ENCODE measurements at places on chromosomes 12 and 14. TPM values are rescaled to one million over a fixed set of nuclear protein-coding genes. Genes with fewer than 3 reads are reported as not detected.

DNA sequence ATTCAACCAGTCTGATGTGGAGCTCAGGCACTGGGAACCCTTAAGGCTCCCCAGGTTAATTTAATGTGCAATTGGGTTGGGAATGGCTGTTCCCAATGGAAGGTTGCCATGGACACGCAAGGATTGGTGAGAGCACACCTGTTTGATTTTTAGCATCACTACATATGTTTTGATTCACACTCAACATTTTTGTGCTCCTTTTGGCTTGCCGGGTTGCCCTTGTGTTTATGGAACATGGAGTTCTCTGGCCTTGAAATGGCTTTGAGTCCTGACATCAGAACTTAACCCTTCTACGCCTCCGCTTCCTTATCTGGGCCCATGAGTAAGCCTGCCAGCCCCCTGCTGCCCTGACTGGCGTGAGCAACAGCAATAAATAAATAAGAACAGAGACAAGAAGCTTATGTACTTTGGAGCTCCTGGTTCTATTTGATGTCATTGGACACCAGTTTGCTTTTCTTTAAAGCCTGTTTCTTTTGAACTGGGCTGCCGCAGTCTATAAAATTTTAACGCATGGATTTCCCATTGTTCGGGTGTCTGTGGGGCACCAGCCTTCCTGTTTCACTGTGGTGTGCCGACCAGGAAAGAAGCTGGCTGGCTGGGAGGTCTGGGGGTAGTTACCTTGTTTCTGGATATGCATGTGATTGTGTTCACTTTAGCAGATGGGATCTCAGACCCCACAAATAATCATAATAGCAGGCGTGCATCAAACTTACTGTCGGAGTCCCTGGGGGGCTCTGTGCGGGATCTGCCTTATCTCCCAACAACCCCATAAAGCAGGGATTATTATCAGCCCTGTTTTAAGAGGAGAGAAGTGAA lies 27.8 kb downstream of the TBX3 start:
- H3K27ac ChIP-seq: no peak overlapping the region
- no peak for DNase-seq
- no peak overlapping the region for H3K4me3 ChIP-seq
- H3K36me3 ChIP-seq: no peaks in the 10 kb centered on the region

DNA sequence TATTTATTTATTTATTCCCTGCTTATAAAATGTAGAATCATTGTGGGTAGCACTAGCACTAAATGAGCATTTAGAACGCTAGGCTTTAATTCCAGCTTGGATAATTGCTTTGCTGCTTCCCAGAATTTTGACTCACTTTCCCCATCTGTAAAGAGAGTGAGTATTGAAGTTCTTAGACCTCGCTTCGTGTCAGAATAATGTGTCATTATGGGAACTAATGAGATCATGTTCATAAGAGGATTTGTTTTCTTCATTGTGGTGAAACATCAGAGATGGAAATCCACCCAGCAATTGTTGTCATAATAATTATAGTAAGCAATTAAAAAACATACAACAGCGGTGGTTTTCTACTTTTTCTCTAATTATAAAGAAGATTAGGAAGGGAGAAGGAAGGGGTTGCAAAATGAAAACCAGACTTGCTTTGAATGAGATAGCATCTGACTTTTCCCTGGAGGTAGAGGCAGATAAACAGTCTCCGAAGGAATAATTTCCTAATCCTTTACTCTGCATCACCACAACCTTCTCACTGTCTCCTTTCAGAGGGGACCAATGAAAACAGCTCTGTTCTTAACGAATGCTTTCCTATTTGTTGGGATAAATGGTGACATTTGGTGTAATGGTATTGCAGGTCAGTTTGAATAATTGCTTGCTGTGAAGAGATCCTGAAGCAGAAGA lies 86.8 kb upstream of the ARHGAP5 start:
- DNase-seq: no peak
- no peak overlapping the region for H3K27ac ChIP-seq
- no peak overlapping the region for H3K4me3 ChIP-seq
- H3K36me3 ChIP-seq: no peaks in the 10 kb centered on the region

- H3K4me3 ChIP-seq: no peak overlapping the region
- H3K36me3 ChIP-seq: no peaks in the 10 kb centered on the region
- H3K27me3 ChIP-seq: no peaks in the 10 kb centered on the region
- no peak overlapping the region for H3K27ac ChIP-seq
- no peaks in the 10 kb centered on the region for H3K4me1 ChIP-seq
These were observed 67.8 kb upstream of the NAP1L1 start for GRCh38 chr12:76152181-76152807.

The TTC9 gene
- 25.2 TPM for total RNA-seq

The SPTLC2 gene
- 22.6 TPM for total RNA-seq

DNA sequence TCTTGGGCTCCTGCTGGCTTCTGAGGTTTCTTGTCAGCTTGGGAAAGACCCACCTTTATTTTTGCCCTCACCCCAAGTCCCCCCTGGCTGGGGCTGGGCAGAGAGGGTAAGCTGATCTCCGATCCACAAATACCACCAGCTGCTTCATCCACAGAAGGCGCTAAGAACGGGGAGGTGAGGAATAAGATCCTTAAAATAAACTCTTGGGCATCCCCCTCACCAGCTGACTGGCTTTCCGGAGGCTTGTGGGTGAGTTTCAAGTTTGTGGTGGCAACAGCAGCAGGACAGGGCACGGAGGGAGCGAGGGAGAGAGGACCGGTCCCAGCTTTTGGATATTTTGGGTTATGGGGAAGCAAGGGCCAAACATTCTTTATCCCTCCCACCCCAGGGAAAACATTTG lies 20.8 kb upstream of the HSPB8 start:
- no peak for DNase-seq
- H3K36me3 ChIP-seq: peaks cover 2% of the 10 kb centered on the region
- no peak overlapping the region for H3K4me3 ChIP-seq
- H3K4me1 ChIP-seq: no peaks in the 10 kb centered on the region
- H3K27ac ChIP-seq: no peak overlapping the region
